ENCODE measurements at places on chromosomes 12 and 14. TPM values are rescaled to one million over a fixed set of nuclear protein-coding genes. Genes with fewer than 3 reads are reported as not detected.
A peak's percentile ranks its signal among the peaks of the same experiment; 100 is the strongest.

Gene NTN4
- 67.9 TPM for total RNA-seq

- no peak for DNase-seq
Measured at GRCh38 chr14:39784461-39784860, 352.2 kb upstream of the FBXO33 start.

DNA sequence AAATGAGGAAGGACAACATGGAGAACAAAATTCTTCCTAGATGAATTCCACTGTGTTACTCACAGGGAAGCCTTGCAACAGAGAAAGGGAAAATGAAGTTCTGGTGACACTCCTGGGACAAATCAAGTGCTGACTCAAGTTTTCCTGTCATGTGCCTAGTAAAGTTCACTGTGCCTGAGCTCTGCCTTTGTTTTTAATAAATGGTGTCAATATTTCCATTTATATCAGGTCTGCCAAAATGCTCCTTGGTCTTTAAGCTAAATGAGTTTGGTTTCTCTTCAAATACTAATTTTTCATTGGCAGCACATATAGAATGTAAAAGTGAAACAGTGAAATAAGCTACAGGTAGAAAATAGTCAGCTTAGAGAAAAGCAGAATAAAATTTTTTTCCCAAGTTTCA is 33.0 kb downstream of the HIGD1C start:
- DNase-seq, result no peak

- DNase-seq, result no peak
Measured at GRCh38 chr14:106622200-106622745, 1095.9 kb downstream of the TMEM121 start.

Gene NUAK1
- 14.0 TPM for total RNA-seq

Gene CFAP251
- 3.4 TPM for total RNA-seq

GRCh38 chr14:78143489-78144145 is 26.6 kb upstream of the NRXN3 start:
- no peak for DNase-seq

Gene FAM186B
- total RNA-seq, result 0.26 TPM

Gene ASCL1
- total RNA-seq, result not detected

Gene PLEKHD1
- total RNA-seq, result 0.08 TPM

DNA sequence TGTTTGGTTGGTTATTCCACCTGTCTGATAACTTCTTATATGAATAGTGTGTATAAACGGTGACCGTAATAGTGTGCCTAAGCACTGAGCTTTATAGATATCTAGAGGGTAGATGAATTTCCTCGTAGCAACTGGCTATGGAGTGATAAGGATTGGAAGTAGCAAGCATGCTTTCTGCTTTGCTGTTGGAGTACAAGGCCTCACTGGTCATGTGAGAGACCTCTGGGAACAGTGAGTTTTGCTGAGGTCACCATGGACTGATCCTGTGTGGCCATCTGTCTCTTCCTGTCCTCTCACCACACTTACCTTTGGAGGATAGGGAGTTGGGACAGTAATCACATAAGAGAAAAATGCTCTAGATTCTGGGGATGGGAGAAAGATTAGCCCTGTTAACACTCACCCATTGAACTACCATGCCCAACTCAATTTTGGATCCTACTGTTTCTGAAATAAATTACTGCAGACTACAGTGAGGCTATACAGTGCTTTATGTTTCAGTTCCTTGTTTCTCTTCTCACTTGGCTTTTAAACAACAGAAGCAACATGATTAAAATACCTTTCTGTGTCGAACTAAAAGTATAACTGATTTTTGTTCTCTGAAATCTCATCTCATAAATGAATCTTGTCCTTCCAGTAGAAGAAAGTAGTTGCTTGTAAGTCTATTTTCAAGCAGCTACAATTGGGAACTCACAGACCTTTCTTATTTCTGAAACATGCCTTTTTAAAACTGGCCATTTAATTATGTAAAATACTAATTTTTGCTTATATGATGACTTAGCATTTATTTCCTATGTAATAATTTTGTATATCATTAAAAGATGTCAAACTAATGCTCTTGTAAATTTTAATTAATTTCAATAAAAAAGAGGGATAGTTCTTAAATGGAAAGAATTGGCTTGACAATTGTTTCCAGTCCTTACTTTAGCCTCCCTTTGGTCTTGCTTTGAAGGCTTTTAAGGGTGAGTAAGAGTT is 8.3 kb downstream of the TMX1 start:
- no peak for DNase-seq

Gene PIWIL1
- not detected for total RNA-seq

Gene CELA1
- not detected for total RNA-seq

DNA sequence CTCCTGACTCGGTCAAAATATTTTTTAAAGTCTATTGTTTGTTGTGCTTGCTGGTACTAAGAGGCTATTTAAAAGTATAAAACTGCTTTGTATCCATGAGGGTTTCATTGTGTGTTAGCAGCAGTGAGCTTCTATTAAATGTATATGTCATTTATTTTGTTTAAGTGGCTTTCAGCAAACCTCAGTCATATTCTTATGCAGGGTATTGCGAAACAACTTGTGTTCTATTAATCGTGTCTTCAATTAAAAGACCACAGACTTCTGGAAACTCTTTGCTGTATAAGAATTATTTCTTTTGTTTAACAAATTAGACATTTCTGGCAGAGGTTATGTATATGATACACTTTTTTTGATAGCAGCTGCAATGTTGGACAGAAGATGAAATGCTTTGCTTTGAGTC is 6.5 kb downstream of the IAPP start:
- no peak for DNase-seq

GRCh38 chr12:57481671-57482070 is 2.0 kb upstream of the ARHGAP9 start:
- DNase-seq, result no peak

GRCh38 chr12:18690653-18691052 is 47.2 kb downstream of the PLCZ1 start:
- no peak for DNase-seq

DNA sequence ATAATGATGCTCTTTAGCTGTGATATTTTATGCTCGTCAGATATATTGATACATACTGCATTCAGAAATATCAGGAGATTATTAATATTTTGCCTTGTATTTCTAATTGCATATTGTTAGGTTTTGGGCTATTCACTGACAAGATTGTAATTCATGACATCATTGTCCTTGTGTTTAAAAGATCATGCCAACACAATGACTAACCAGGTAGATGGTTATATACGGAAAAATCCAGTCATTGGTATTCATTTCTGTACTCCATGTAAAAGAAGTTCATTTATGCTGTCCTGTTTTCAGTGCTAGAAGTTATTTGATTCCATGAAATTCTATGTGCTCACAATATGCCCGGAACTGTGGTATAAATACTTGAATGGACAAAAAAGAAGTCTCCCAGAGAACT is 107.5 kb downstream of the KITLG start:
- DNase-seq, result no peak

Gene LRRK2
- total RNA-seq, result 1.4 TPM

Gene ACRBP
- 3.9 TPM for total RNA-seq

DNA sequence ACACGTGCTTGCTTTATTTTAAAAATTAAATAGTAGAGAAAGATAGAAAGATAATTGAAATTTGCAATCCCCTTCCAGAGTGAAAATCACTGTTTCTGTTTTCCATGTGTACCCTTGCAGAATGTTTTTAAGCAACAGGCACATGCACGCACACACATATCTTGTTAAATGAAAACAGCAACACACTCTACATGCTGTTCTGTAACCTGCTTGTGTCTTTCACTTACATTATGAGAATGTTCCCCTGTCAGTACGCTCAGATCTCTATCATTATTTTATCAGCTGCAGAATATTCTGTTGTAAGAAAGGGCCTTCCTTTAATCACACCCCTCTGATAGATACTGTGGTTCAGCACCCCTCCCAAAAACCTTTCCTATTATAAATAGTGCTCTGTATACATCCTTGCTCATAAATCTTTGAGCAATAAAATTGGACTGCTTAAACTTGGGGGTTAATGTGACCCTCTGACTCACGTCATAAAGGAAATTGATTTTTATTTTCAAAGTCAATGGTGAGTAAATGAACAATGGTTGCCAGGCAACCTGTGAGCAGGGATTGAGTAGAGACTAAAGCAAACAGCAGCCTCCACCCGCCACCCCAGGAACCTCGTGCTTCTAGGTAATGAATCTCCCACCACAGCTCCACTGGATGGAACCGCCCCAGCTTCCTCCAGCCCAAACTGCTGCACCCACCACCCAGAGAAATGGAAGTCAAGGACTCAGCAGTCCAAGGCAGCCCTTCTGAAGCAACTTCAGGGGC is 31.9 kb upstream of the CHGA start:
- no peak for DNase-seq

Gene MGAT4C
- total RNA-seq, result 0.11 TPM

- peak; percentile 63 for DNase-seq
Measured at GRCh38 chr14:89955022-89955744, 544 bp upstream of the TDP1 start.

DNA sequence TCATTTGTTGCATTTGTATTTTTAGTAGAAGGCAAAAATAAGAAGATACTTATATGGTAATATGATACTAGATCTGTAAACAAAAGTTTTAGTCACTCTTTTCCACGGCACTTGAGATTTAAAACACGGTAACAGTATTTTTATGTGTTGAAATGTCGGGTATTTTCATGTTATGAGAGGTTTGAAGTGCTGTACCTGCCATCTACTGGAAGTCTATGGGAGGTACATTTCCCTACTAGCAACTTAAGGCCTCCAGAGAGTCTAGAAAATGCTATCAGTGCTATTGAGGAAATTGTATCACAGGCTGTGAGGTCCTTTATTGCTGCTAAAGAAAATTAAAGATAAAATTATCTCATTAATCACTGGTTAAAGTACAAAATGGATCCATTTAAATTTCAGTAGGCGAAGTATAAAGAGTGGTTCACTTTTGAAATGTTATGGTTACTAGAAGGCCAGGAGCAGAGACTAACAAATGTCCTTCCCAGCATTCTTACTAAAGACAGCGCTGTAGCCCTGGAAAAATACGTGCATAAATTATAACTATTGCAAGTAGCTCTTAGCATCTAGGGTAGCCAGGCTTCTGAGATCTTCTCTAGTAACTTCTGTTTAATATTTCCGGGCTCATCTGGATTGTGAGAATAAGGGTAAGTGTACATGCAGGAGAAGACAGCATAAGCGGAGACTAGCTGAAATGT is 77.6 kb upstream of the PRKD1 start:
- no peak for DNase-seq

Gene RPL10L
- total RNA-seq, result not detected

GRCh38 chr12:113060336-113060960 is 3.9 kb downstream of the DTX1 start:
- DNase-seq, result no peak

DNA sequence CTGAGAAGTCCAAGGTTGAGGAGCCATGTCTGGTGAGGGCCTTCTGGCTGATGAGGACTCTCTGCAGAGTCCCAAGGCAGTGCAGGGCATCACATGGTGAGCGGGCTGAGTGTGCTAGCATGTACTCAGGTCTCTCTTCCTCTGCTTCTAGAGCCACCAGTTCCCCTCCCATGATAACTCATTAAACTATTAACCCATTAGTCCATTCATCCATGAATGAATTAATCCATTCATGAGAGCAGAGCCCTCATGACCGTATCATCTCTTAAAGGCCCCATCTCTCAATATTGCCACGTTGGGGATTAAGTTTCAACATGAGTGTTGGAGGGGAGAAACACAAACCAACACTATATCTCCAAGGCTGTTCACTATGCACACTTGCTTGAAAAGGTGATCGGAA is 83.7 kb downstream of the TMEM30B start:
- no peak for DNase-seq

- DNase-seq, result no peak
Measured at GRCh38 chr14:54356172-54356571, 40.6 kb upstream of the CDKN3 start.

DNA sequence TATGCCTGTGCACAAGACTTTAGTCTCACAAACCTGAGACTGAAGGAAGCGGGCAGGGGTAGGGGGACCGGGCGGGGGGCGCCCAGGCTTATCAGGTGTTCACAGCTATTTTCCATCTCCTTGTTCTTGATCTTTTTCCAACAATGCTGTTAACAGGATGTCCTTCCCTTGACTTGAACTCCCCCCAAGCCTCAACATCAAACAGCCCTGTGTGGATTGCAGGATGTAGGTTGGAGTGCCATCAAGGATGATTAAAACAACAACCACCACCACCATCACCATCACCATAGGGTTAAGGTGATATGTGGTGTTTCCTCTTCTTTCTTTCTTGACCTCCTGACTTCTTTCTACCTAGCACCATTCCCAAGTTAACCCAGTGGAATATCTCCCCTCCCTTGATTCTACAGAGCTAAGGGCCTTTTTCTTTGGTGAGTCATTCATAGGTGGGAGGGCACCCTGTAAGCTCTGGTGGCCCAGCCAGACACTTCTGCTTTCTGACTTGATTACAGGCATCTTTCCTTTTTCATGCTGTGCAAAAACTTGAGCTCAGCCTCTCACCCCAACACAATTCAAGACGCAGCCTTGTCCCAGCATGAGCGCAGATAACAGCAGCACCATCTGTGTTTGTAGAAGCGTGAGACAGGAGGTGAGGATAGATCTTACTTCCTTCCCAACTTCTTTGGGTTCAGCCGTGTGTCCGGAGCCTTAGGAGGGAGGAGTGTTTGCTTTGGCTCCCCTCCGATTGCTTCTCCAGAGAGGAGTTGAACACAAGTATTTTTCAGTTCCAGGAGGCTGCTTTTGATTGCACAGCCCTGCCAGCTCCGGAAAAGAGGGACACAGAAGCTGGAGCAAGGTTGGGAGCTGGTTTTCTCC is 26.8 kb downstream of the FLVCR2 start:
- DNase-seq, result peak; percentile 72

DNA sequence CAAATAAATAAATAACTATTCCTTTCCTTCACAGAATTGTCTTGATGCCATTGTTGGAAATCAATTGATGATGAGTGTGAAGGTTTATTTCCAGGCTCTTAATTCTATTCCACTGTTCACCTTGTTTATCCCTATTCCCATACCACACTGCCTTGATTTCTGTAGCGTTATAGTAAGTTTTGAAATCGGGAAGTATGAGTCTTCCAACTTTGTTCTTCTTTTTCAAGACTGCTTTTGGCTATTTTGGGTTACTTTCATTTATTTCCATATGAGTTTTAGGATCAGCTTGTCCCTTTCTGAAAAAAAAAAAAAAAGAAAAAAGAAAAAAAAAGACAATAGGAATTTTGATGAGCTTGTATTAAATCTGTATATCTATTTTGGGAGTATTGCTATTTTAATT is 9.3 kb upstream of the CDK2AP1 start:
- no peak for DNase-seq

DNA sequence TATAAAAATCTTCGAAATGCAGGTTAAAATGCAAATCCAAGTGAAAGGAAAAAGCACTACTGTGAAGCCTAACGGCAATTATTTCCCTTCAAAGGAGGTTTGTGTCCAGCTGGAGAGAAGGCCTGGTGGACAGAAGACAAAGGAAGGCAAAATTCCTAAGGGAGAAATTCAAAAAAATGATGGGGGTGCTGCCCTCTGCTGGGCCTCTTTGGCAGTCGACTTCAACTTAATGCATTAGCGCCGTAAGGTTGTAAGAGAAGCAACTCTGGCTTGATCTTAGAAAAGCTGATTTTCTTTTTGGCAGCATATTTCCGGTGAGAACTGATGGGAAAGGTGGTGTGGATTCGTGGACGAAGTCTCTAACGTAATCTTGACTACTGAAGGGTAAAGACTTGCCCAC is 34.3 kb upstream of the CHFR start:
- peak; percentile 74 for DNase-seq

Gene MYF5
- not detected for total RNA-seq

- DNase-seq, result no peak
Measured at GRCh38 chr14:33516898-33517436, 433.9 kb downstream of the EGLN3 start.

Gene CLEC4D
- total RNA-seq, result not detected
